ENCODE measurements at places on chromosomes 2 and 18.
A peak's percentile ranks its signal among the peaks of the same experiment; 100 is the strongest.

DNA sequence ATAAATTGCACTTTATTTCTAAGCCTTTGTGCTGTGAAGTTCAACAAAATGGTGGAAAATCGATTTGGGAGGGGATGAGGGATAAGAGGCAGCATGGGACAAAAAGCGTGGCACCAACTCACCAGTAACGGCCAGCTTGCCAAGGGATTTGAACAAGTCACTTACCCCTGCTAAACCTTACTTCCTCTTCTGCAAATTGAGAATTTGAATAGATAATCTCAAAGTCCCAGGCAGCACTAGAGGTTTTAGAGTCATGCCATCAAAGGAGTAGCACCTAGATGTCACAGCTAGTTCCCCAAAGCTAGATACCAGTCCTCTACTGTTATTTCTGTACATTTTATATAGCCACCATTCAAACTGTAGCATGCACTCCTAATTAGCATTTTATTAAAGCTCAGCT lies 83.7 kb upstream of the VRK2 start:
- no peaks in the 10 kb centered on the region for H3K27me3 ChIP-seq
- H3K27ac ChIP-seq, result no peak overlapping the region
- no peak for DNase-seq
- no peaks in the 10 kb centered on the region for H3K36me3 ChIP-seq

DNA sequence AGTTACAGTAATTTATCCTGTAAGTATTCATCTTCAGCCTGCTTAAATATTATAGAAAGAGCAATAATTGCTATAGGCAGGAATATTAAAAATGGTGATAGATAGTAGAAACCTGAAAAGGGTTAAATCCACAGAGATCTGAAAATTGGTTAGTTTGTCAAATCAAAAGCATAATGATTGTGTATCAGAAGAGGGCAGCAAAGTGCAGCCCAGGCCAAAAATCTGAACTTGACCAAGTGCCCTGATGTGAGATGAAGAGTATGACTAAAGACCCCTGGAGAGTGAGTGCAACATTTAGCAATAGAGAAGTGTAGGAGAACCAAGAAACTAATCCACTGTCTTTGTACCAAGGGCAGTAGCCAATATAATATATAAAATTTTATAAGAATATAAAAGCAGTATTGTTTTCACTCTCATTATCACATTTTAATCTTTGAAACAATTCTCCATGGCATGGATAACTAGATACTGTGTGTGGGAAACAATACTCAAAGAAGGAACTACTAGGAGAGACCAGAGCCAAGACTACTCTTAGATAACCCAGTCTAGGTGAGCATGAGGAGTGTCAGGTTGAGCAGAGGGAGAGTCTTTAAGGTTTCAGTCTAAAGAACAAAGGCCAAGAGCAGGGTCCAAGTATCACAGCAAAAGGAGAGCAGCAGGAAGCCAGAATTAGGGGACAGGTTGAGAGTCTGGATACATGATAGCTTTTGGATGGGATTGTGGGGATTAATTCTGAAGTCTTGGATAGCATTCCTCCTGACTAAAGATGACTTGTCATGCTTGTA lies 148.7 kb downstream of the CALCRL start:
- H3K27me3 ChIP-seq, result no peaks in the 10 kb centered on the region
- no peak overlapping the region for H3K27ac ChIP-seq
- no peak for DNase-seq
- H3K4me3 ChIP-seq, result no peak overlapping the region
- no peaks in the 10 kb centered on the region for H3K36me3 ChIP-seq

- DNase-seq, result no peak
- H3K27me3 ChIP-seq, result peaks cover 66% of the 10 kb centered on the region
- no peak overlapping the region for H3K27ac ChIP-seq
Measured at GRCh38 chr2:118808429-118808809, 39.0 kb downstream of the EN1 start.

GRCh38 chr2:46967990-46968647 lies 52.5 kb upstream of the MCFD2 start:
- H3K4me3 ChIP-seq, result no peak overlapping the region
- DNase-seq, result no peak
- no peaks in the 10 kb centered on the region for H3K36me3 ChIP-seq
- H3K4me1 ChIP-seq, result peaks cover 49% of the 10 kb centered on the region

DNA sequence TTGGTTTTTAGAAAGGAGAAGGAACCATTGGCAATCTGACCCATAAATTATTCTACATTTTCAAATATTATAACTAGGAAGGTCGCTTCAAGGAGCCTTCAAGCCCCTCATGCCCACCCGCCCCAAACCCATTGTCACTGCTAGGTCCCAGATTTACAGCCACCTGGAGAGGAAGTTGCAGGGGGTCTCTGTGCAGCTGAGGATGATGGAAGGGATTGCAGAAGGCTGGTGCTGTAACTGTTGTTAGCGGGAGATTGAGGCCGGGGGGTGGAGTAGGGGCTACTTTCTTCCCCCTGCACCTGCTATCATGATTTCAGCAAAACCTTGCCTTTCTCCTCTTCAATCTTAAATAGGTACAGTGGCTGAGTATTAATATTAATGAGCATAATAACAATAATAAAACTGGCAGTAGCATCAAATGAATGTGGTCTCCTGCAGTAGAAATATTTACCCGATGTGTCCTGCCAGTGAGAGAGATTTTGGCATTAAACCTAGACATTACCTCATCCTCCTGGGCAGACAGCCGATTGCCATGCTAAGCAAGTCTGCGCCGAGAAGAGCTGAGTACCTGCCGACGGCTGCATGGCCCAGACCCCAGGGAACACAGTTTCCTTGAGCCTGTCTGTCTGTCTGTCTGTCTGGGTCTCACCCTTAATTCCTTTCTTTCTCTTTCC lies 225.4 kb downstream of the FAM210A start:
- H3K27ac ChIP-seq, result peak overlapping the region; percentile 32
- H3K4me1 ChIP-seq, result peaks cover 19% of the 10 kb centered on the region
- H3K4me3 ChIP-seq, result no peak overlapping the region
- peaks cover 11% of the 10 kb centered on the region for H3K36me3 ChIP-seq
- DNase-seq, result no peak

DNA sequence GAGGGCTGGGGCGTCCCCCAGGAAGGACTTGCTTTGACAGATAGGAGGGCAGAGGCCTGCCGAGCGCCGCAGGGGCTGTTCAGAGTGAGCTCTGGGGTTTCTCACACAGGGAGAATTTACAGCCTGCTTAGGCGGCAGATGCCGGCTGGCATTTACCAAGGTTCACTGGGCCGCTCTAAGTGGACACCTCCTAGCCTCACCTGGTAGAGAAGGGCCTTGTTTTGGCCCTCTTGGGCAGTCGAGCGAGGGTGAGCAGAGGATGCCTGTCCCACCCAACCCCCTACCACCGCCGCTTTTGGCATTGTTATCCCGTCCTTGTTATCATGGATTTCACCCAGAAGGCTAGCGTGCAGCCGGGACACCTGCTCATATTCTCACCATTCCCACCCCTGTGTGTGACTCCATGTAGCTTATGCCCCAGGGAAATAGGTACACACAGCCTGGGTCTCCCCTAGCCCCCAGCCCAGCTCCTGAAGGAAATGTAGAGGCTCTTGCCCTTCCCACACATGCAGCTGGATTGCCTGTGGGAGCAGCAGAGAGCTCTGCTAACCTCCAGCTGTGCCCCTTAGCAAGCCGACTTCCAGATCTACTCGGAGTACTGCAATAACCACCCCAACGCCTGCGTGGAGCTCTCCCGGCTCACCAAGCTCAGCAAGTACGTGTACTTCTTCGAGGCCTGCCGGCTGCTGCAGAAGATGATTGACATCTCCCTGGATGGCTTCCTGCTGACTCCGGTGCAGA lies 52.4 kb downstream of the FAM168B start:
- no peaks in the 10 kb centered on the region for H3K36me3 ChIP-seq
- H3K27ac ChIP-seq, result peak overlapping the region; percentile 80
- H3K4me1 ChIP-seq, result peaks cover 22% of the 10 kb centered on the region
- peak; percentile 47 for DNase-seq

- H3K27me3 ChIP-seq, result peaks cover 23% of the 10 kb centered on the region
- H3K4me1 ChIP-seq, result no peaks in the 10 kb centered on the region
- H3K36me3 ChIP-seq, result no peaks in the 10 kb centered on the region
- H3K4me3 ChIP-seq, result no peak overlapping the region
- no peak for DNase-seq
- no peak overlapping the region for H3K27ac ChIP-seq
Measured at GRCh38 chr2:85216927-85217326, 83.7 kb downstream of the TCF7L1 start.

DNA sequence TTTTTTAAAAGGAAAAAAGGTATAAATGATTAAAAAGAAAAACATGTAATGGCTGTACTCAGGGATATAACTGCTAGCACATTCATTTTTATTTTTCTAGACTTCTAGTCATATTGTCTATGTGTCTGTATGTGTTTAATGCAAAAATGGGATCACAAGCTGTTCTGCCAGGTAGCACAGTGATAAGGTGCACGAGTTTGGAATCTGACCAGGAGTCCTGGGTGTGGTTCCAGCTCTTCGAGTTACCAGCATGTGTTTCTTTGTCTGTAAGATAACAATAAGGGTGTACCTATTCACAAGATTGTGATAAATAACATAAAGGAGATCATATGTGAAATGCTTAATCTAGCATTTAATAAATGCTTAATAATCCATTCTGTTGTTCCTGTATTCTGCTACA lies 145.3 kb downstream of the PKP4 start:
- no peaks in the 10 kb centered on the region for H3K27me3 ChIP-seq
- H3K4me1 ChIP-seq, result no peaks in the 10 kb centered on the region
- peaks cover 2% of the 10 kb centered on the region for H3K36me3 ChIP-seq
- DNase-seq, result no peak
- no peak overlapping the region for H3K27ac ChIP-seq
- H3K4me3 ChIP-seq, result no peak overlapping the region

DNA sequence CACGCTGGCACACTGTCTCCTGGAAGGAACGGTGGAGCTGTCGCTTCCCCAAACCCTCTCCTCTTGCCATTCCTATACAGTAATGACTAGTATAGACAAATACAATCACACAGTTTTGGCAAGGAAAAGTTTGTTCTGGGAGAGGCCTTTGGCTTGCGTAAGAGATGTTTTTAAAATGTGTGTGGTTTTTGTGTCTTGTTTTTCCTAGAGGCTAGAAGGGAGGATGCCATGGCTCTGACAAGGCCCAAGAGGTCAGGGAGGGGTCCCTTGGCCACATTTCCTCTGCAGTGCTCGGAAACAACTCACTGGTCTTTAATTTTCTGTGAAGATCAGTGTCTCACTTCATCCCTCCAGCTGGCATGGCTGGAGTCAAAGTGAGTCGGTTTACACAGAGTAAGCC lies 195.9 kb downstream of the SH3RF3 start:
- no peak overlapping the region for H3K4me3 ChIP-seq
- peak overlapping the region; percentile 47 for H3K27ac ChIP-seq
- H3K4me1 ChIP-seq, result peaks cover 21% of the 10 kb centered on the region
- no peaks in the 10 kb centered on the region for H3K36me3 ChIP-seq

DNA sequence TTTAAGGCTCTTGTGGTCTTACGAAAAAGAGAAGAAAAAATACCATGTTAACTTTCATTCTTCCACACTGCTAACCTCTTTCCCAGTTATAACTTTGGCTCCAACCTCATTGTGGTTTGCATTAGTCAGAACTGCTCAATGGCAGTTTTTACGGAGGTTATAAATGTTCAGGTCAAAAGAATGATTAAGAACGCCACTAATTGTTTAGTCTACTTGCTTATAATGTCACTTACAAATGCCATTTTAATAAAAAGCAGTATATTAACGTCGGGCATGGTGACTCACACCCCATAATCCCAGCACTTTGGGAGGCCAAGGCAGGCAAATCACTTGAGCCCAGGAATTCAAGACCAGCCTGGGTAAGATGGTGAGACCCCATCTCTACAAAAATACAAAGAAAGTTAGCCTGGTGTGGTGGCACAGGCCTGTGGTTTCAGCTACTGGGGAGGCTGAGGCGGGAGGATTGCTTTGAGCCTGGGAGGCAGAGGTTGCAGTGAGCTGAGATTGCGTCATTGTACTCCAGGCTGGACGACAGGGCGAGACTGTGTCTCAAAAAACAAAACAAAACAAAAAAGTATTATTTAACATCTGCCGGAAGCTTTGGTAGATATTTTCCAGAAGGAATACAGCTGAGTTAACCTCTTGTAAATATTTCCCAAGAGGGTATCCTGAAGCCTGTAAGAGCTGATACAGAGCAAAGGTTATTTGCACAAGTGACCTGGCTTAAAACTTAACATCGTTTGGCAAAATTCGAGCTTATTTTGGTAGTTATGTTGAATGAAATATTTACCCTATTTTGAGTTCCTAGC lies 5.1 kb downstream of the AGPS start:
- no peak for DNase-seq
- H3K27ac ChIP-seq, result no peak overlapping the region
- peaks cover 13% of the 10 kb centered on the region for H3K36me3 ChIP-seq
- no peak overlapping the region for H3K4me3 ChIP-seq
- peaks cover 32% of the 10 kb centered on the region for H3K4me1 ChIP-seq
